ENCODE measurements at places on chromosomes 3 and 15. TPM values are rescaled to one million over a fixed set of nuclear protein-coding genes. Genes with fewer than 3 reads are reported as not detected.

ADPRH gene
- 2.7 TPM for total RNA-seq

DZIP3 gene
- total RNA-seq = 10.2 TPM

NOX5 gene
- 0.37 TPM for total RNA-seq

RETNLB gene
- not detected for total RNA-seq

CHRNA7 gene
- total RNA-seq = under 0.01 TPM

GOLGA8J gene
- total RNA-seq = not detected

UBAP1L gene
- total RNA-seq = 2.2 TPM

CBLB gene
- total RNA-seq = 28.9 TPM

STRIT1 gene
- total RNA-seq = not detected

CFAP44 gene
- total RNA-seq = 3.3 TPM

ECE2 gene
- total RNA-seq = not detected

POC1A gene
- total RNA-seq = 9.9 TPM

GP5 gene
- total RNA-seq = under 0.01 TPM

PRR20G gene
- total RNA-seq = not detected
